GM12878 (cell line): ENCODE measurements at places on chromosomes 2 and 18. TPM values are rescaled to one million over a fixed set of nuclear protein-coding genes. Genes with fewer than 3 reads are reported as not detected.
A peak's percentile ranks its signal among the peaks of the same experiment; 100 is the strongest.

DNA sequence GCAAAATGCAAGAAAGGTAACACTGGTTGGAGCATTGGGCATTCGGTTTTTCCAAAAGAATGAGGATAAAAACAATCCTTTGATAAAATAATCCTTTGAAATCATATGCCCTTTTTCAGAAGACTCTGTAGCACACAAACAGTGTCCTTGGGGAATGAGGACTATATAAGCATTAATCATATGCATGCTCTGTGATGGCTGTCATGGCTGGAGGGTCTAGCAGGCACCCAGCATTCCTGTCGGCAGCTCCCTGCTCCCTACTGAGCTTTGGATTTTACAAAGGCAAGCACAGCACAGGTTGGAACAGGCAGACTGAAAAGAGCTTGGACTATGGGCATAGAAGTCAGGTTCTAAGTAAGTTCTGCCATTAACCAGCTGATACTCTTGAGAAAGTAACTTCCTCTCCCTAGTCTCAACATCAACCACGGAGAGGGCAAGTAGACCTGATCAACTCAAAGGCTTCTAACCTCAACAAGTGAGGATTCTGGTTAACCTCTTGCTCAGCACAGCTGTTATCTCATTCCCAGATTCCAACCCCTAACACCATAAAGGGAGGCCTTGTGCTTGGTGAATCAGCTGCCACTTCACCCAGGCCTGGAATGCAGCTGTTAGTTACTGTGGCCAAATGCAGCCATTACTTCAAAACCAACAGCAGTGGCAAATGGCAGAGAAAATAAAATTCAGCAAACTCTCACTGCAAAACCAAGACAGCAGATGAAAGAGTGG is 29.5 kb downstream of the GALNT14 start:
- DNase-seq = no peak
- no peaks in the 10 kb centered on the region for H3K27me3 ChIP-seq
- H3K4me1 ChIP-seq = no peaks in the 10 kb centered on the region
- no peaks in the 10 kb centered on the region for H3K36me3 ChIP-seq
- no peak overlapping the region for H3K27ac ChIP-seq
- H3K4me3 ChIP-seq = no peak overlapping the region

Gene SCYGR2
- not detected in 2 replicates for polyA plus RNA-seq

- DNase-seq = no peak
- no peaks in the 10 kb centered on the region for H3K27me3 ChIP-seq
- no peak overlapping the region for H3K27ac ChIP-seq
- H3K4me3 ChIP-seq = no peak overlapping the region
- no peaks in the 10 kb centered on the region for H3K36me3 ChIP-seq
These were observed 884.8 kb downstream of the EPHA4 start for GRCh38 chr2:220687231-220687843.

GRCh38 chr2:177430411-177430810 is 37.8 kb downstream of the AGPS start:
- no peak overlapping the region for H3K27ac ChIP-seq
- no peaks in the 10 kb centered on the region for H3K4me1 ChIP-seq
- no peaks in the 10 kb centered on the region for H3K27me3 ChIP-seq
- no peak overlapping the region for H3K4me3 ChIP-seq

- H3K27ac ChIP-seq = no peak overlapping the region
- no peaks in the 10 kb centered on the region for H3K36me3 ChIP-seq
- no peaks in the 10 kb centered on the region for H3K4me1 ChIP-seq
- DNase-seq = no peak
- no peak overlapping the region for H3K4me3 ChIP-seq
These were observed 462.5 kb upstream of the HS6ST1 start for GRCh38 chr2:128781166-128781565.

Gene ARHGAP15
- polyA plus RNA-seq = 60.6 and 72.7 TPM in 2 replicates

Gene EPB41L3
- 0.20 and 0.27 TPM in 2 replicates for polyA plus RNA-seq

DNA sequence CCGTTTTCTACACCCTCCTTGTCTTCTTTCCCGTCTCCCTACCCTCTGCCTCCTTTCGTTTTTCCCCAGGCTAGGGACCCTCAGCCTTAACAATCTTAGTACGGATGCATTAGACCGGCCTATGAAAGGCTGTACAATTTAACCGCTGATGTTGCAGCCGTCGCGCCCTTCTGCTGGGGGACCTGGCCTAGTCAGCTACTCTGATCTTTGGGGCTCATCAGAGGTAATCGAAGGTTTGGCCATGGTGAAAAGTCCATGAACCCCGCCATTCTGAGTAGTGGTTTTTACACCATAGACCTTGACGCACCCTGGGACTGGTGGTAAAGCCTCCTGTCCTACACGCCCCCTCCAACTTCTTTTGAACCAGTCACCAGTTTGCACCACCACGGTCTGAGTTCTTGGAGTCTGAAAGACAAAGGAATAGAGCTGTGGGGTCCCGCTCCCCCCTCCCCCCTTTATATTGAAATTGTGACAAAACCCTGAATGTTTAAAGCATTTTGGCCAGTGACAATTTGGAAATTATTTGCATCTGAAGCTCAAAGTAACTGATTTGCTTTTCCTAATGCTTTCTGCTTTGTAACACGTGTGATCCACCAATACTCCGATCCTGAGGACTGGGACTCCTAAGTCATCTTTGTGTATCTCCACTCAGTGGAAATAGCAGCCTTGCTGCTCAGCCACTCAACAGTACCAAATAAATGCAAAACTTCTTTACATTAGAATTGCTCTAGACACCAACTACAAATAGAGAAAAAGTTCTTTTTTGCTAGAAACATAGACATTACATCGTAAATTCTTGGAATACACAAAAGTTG is 642 bp upstream of the SRSF7 start:
- peaks cover 8% of the 10 kb centered on the region for H3K36me3 ChIP-seq
- H3K4me1 ChIP-seq = no peaks in the 10 kb centered on the region; the same call in 1 of the 2 replicates
- H3K27ac ChIP-seq = peak overlapping the region; percentile 55

Gene CFC1
- polyA plus RNA-seq = not detected in 2 replicates

Gene CARF
- polyA plus RNA-seq = 3.1 and 5.1 TPM in 2 replicates

DNA sequence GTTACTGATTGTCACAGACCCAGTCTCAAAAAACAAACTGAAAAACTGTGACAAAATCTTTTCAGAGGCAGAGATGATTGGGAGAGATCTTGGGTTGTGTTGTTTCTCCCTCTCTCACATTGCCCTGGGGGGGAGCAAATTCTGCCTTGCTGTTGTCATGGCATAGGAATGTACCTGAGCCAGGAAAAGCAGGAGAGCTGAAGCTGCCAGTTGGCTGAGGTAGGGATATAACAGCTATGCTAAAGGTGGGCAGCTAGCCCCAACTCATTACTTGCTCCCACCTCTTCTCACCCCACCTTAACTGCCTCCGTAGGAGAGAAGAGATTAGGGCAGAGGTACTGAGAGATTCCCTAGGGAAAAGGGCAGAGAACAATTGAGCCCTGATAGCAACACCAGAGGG is 299.3 kb downstream of the OSR1 start:
- H3K4me3 ChIP-seq = no peak overlapping the region
- no peak for DNase-seq
- H3K4me1 ChIP-seq = no peaks in the 10 kb centered on the region
- no peaks in the 10 kb centered on the region for H3K36me3 ChIP-seq
- no peaks in the 10 kb centered on the region for H3K27me3 ChIP-seq
- H3K27ac ChIP-seq = no peak overlapping the region

Gene MDH1B
- polyA plus RNA-seq = 1.3 and 1.6 TPM in 2 replicates

Gene CXCR1
- not detected in 2 replicates for polyA plus RNA-seq

Gene GALNT13
- not detected in 2 replicates for polyA plus RNA-seq

Gene ADRA2B
- polyA plus RNA-seq = not detected in 2 replicates

Gene KCNIP3
- not detected in 2 replicates for polyA plus RNA-seq

Gene UNC80
- not detected in 2 replicates for polyA plus RNA-seq

Gene ESCO1
- polyA plus RNA-seq = 10.0 and 10.4 TPM in 2 replicates

- H3K27me3 ChIP-seq = no peaks in the 10 kb centered on the region
- no peaks in the 10 kb centered on the region for H3K36me3 ChIP-seq
- H3K4me3 ChIP-seq = no peak overlapping the region
These were observed 42.5 kb upstream of the PPP1CB start for GRCh38 chr2:28709101-28709500.

Gene PTH2R
- not detected in 2 replicates for polyA plus RNA-seq

- H3K36me3 ChIP-seq = no peaks in the 10 kb centered on the region
- H3K27me3 ChIP-seq = no peaks in the 10 kb centered on the region
- no peak for DNase-seq
- no peak overlapping the region for H3K4me3 ChIP-seq
These were observed 141.6 kb upstream of the CYP1B1 start for GRCh38 chr2:38217401-38218188.

GRCh38 chr2:171081649-171082111 is 79.0 kb downstream of the TLK1 start:
- no peak overlapping the region for H3K27ac ChIP-seq
- DNase-seq = no peak
- H3K27me3 ChIP-seq = no peaks in the 10 kb centered on the region
- H3K36me3 ChIP-seq = peaks cover 33% of the 10 kb centered on the region
- no peak overlapping the region for H3K4me3 ChIP-seq
- H3K4me1 ChIP-seq = no peaks in the 10 kb centered on the region; the same call in 1 of the 2 replicates

GRCh38 chr18:30491815-30492551 is 550.6 kb downstream of the DSC3 start:
- H3K27me3 ChIP-seq = no peaks in the 10 kb centered on the region
- no peaks in the 10 kb centered on the region for H3K36me3 ChIP-seq
- no peaks in the 10 kb centered on the region for H3K4me1 ChIP-seq
- H3K4me3 ChIP-seq = no peak overlapping the region
- no peak for DNase-seq

- no peak for DNase-seq
- H3K4me3 ChIP-seq = no peak overlapping the region
- H3K27ac ChIP-seq = no peak overlapping the region
These were observed 118.5 kb upstream of the UNC80 start for GRCh38 chr2:209653134-209653533.

DNA sequence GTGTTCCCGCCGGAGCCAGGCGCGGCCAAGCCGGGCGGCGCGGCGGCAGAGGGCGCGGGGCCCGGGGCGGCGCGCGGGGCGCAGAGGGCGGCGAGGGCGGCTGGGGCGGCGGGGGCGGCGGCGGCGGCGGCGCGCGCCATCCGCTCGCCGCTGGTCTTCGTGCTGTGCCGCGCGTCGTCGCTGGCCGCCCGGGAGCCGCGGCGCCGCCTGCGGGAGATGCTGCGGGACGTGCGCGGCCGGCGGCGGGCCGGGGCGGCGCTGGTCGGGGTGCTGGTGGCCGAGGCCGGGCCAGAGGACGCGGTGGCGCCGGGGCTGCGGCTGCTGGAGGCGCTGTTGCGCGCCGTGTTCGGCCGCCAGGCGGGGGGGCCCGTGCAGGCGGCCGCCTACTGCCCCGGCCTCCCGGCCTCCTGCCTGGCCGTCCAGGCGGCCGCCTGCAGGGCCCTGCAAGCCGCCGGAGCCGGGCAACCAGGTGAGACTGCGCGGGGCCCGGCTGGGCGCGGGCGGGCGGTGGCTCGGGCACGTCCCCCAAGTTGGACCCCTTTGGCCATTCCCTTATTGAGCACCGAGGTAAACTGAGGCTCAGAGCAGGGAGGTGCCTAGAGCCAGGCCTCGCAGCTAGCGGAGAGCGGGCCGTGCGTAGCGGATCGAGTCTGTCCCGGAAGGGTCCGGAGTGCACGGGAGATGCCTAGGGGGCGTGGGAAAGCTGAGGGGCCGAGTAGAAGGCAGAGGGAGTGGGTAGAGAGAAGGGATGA is 584 bp downstream of the C2orf72 start:
- H3K27me3 ChIP-seq = peaks cover 12% of the 10 kb centered on the region
- DNase-seq = no peak
- no peak overlapping the region for H3K27ac ChIP-seq
- no peaks in the 10 kb centered on the region for H3K36me3 ChIP-seq
- H3K4me1 ChIP-seq = peaks cover 3% of the 10 kb centered on the region; the same call in 1 of the 2 replicates

Gene FAM110C
- polyA plus RNA-seq = not detected in 2 replicates

GRCh38 chr2:103174711-103175110 is 412.9 kb downstream of the TMEM182 start:
- no peak overlapping the region for H3K4me3 ChIP-seq
- no peak overlapping the region for H3K27ac ChIP-seq
- no peaks in the 10 kb centered on the region for H3K36me3 ChIP-seq
- H3K27me3 ChIP-seq = no peaks in the 10 kb centered on the region
- no peaks in the 10 kb centered on the region for H3K4me1 ChIP-seq
